ENCODE measurements at places on chromosomes 3 and 15.

DNA sequence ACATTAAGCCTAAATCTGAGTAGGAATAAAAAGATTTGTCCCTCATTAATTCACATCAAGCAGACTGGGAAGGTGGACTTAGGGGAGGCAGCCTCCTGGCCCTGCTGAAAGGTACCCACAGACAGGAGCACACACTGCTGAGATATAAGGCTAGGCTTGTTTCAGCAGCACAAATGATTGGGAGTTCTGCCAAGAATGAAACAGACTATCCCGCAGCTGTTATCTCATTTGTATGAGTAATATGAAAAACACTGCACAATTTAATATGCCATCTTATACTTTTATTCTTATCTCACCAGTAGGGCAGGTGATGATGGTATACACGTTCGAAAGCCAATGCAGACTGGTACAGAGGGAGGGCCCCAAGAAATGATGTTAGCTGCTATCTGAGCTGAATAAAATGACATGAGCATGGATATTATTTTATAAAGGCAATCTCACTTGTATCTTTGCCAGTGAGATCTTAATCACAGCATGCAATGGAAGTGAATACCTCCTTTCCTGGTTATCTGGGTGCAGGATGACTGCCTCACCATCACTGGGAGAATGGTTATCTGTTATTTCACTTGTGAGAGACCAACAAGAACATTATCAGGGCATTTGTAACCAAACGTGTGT, 258.7 kb upstream of the PPP2R3A start:
- DNase-seq = no peak

DNA sequence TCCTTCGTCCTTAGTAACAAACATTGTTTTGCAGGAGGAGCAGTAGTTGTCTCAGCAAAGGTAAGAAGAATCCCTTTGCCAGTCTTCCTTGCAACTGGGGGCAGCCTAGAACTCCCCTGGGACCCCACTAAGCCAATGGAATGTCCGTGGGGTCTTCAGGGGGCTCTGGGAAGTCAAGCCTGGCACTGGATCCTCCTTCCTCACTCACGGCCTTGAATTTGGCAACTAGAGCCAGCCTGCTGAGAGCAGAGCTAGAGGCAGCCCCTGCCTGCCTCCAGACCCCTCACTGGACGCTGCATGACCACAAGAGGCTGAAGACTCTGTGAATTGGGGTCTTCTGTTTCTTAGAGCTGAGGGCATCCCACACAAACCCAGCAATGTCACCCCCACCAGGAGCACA, 18.6 kb upstream of the PRR23E start:
- no peak for DNase-seq

DNA sequence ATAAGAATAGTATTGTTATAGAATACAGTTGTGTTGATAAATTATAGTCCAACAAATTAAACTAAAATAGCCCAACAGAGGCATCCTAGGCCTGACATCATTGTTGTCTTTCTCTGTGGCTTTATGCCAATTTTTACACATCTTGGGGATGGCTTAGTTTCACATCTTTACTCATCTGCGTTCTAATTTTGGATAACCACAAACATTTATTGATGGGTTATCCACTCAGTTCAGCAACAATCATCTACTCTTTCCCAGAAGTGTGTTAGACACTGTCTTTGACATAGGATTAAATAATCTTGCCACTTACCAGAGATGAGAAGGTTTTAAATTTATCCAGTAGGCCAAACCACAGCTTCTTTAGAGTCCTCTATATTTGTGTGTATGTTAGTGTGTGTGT, 120.8 kb upstream of the PHLDB2 start:
- no peak for DNase-seq

DNA sequence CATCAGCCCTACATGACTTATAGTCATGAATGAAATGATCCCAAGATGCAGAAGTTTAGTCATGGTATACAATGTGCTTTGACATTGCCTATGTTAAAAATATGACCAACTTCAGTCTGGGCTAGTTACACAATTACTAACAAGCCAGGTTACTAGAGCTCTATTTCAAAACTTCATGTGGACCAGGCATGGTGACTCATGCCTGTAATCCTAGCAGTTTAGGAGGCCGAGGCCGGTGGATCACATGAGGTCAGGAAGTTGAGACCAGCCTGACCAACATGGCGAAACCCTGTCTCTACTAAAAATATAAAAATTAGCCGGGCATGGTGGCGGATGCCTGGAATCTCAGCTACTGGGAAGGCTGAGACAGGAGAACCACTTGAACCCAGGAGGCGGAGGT, 613.0 kb downstream of the CADM2 start:
- DNase-seq = no peak

DNA sequence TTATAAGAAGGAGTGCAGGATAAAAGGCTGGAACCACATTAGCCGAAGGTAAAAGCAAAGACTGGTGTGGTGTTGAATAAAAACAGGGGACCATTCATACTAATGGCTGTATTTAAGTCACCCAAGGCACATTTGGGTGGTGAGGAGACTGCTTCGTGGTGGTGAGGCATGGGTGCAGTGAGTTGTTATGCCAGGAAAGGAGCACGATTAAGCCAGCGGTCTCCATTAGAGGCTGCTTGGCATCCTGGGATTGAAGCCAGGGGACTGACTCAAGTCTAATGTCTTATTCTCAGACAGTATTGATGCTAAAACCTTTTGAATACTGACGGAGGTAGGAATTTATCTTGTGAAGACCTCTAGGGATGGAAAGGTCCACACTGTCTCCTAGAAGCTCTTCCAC, 21.9 kb downstream of the FEM1B start:
- DNase-seq = no peak

- no peak for DNase-seq
Measured at GRCh38 chr3:119700920-119701734, 1.7 kb upstream of the CFAP91 start.

DNA sequence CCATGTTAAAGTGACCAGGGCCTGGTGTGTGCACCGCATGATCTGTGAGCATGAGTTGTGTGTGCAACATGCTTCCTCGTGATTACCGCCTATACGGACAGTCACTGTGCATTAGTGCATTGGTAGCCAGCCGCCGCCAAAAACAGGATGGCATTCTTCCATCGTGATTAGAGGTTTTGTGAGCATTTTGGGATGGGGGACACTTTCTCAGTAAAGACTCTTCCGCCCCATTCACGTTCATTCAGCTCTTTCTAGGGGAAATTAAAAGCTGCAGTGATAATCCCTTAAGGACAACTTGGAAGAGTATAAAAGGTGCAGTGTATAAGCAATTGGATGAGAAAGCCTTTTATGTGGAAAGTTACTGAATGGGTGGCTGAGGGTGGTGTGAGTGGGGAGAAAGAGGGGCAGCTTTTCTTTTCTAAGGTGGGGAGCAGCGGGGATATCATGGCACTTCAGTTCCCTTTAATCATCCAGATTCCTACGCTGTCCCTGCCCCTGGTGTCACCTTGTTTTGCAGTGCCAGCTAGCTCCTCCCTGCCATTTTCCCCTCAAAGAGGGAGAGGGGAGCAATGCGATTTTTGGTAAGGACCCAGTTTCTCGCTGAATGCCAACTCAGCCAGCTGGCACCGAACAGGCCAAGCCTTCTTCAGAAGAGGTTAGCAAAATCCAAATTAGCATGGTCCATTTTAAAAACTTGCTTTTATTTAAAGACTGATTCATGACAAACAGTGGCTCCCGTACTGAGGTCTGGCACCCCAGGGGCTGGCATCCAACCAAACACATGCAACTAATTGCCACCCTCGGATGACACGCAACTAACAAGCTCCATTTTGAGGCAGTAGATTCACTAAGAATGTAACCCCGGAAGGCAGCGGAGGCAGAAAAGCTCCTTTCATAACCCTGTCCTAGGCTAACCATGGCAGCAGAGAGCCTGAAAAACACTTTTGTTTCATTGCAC, 447.8 kb downstream of the FHIT start:
- no peak for DNase-seq

- DNase-seq = no peak
Measured at GRCh38 chr3:27590437-27591298, 106.5 kb upstream of the SLC4A7 start.

DNA sequence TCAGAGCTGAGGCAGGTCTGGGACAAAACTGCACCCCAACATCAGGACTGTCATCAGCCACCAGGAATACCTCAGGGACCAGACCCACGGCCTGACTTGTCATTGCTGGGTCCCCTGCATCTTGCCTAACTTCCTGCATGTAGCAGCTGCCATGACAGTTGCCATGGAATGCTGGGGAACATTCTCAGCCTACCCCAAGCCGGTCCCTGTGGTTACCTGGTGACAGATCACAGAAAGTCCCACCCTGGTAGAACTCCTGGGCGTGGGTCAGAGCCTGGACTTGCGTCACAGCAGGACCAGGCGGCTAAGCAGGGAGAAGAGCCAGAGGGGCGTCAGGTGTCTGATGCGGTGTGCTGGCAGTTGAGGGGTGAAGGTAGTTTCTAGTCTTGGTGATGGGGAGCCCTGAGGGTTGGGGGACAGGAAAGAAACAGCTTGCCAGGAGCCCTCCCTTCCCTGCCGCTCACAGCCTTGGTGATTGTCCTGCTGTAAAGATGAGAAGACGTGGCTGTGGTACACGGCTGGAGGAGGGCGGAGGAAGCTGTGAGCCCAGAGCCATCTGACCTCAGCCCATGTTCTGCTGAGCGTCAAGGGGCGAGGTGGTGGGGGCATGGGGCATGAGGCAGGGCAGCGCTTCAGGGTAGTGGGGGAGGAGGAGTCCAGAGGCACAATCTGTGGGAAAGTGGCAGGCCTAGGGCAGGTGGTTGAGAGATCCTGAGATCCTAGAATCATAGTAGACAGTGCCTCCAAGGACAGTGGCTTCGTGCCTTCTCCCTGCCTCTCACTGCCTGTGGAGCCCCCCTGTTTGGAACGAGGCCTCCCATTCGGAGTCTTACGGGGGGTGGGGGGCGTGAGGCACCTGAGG, 5.4 kb downstream of the H1-8 start:
- no peak for DNase-seq

GRCh38 chr3:151412989-151413388, 28.4 kb upstream of the P2RY12 start:
- no peak for DNase-seq

- no peak for DNase-seq
Measured at GRCh38 chr3:192847941-192848340, 69.7 kb downstream of the MB21D2 start.

GRCh38 chr3:22856811-22857210, 346.3 kb upstream of the UBE2E2 start:
- DNase-seq = no peak

DNA sequence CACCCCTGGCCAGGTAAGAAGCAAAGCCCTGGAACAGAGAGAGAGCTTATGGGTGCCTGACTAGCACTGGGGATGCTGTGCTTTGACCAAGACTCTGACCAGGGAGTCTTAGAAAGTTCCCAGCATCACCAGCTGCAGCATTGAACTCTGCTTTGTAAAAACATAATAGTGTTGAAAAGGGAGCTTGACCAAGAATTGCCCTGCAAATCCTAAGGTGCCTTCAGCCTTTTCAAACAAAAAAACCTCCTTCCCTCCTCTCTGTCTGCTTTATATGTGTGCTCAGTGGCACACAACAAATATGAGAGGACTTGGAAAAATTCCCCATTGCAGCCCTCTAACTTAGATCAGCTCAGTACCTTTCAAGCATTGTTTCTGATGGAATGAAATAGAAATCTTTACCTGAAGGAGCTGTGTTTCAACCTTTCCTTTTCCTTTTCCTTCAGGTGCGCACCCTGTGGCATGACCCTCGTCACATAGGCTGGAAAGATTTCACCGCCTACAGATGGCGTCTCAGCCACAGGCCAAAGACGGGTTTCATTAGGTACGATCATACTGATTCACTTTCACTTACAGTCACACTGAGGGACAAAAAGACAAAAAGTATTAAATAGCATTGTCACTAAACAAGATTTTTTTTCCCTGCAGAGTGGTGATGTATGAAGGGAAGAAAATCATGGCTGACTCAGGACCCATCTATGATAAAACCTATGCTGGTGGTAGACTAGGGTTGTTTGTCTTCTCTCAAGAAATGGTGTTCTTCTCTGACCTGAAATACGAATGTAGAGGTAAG, 13.0 kb downstream of the THBS1 start:
- no peak for DNase-seq

- DNase-seq = no peak
Measured at GRCh38 chr15:69071260-69071659, 56.8 kb downstream of the NOX5 start.

DNA sequence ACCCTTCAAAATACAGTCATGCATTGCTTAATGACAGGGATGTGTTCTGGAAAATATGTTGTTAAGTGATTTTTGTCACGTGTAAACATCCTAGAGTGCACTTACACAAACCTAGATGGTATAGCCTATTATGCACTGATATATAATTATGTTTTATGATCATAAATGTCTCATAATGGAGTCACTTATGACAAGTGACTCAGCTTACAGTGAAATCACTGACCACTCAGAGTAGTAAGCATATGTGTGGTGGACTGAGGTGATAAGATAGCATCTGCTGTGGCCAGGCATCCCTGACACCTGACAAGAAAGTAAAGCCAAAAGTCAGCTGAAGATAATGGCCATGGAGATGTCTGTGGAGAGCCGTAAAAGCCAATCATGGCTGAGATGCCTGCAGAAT, 5.4 kb downstream of the ACAD11 start:
- no peak for DNase-seq

GRCh38 chr3:183540501-183541234, 14.8 kb downstream of the KLHL6 start:
- no peak for DNase-seq

- DNase-seq = no peak
Measured at GRCh38 chr3:124818398-124819091, 68.6 kb downstream of the ITGB5 start.

DNA sequence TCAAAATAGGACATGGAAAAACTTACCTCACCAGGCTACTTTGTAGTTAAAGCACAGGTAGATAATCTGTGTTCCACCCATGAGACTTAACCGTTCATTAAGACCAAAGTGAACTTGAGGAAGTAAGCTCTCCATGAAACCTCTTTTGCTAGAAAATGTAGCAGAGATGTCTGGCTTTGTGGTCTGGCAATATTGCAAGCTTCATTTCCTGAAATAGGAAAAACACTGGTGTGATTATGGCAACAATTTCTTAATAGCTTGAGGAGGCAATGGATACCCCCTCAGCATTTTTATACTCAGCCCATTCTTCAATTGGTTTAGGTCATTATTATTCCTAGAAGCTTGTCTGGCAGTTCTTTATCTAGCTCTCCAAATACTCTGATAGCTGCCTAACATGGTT, 957.3 kb downstream of the IGSF11 start:
- DNase-seq = no peak

DNA sequence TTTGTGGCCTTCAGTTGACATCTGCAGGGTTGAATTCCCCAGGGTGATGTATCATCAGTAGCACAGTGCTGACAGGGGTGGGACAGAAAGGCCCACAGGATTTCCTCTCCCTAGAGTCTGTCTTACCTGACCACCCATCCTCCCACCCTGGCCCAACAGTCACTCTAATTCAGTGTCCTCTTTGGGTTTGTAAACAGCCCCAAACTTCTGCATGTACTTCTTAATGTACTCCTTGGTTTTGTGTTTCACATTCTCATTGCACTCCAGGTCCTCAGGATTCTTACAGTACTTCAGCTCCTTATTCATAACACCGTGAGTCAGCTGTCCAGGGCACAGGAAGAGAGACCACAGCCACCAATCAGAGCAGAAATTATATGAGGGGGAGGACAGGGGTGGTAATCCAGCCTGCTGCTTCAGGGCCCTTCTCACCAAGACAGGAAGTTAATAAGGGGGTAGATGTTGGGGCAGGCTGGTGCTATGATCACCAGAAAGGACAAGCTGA, 37.5 kb downstream of the NBEAL2 start:
- no peak for DNase-seq

Data from NCI-H2107 (cell line).